ENCODE measurements at places on chromosomes 12 and 14. TPM values are rescaled to one million over a fixed set of nuclear protein-coding genes. Genes with fewer than 3 reads are reported as not detected.

Gene SERPINA5
- not detected for total RNA-seq

Gene DPY19L2
- 2.3 TPM for total RNA-seq

Gene SELPLG
- 4.1 TPM for total RNA-seq

Gene NPFF
- not detected for total RNA-seq

Gene CISTR
- not detected for total RNA-seq

Gene GPX2
- not detected for total RNA-seq

Gene ANO2
- 0.44 TPM for total RNA-seq

Gene SERPINA12
- not detected for total RNA-seq

Gene TAS2R9
- total RNA-seq: not detected

Gene NEK9
- 77.7 TPM for total RNA-seq

Gene DHRS1
- total RNA-seq: 19.8 TPM

Gene NEMP1
- 14.5 TPM for total RNA-seq

Gene HOXC4
- 0.17 TPM for total RNA-seq

Gene ARMH4
- 5.5 TPM for total RNA-seq

Gene ACVR1B
- total RNA-seq: 13.1 TPM

Gene KIF26A
- 0.15 TPM for total RNA-seq

Gene KLRC1
- 0.15 TPM for total RNA-seq

Gene SMCO2
- 0.17 TPM for total RNA-seq

Gene GPR68
- total RNA-seq: 23.2 TPM

Gene PRH2
- not detected for total RNA-seq

Gene C12orf50
- total RNA-seq: 0.17 TPM

Gene FOXG1
- total RNA-seq: 0.83 TPM

Gene NXPH4
- total RNA-seq: 3.2 TPM

Gene LRRK2
- total RNA-seq: 15.3 TPM
